ENCODE measurements at places on chromosomes 16 and 17.
A peak's percentile ranks its signal among the peaks of the same experiment; 100 is the strongest.

- DNase-seq, result no peak
Observed at GRCh38 chr17:40027614-40028012, 12.4 kb downstream of the CSF3 start.

DNA sequence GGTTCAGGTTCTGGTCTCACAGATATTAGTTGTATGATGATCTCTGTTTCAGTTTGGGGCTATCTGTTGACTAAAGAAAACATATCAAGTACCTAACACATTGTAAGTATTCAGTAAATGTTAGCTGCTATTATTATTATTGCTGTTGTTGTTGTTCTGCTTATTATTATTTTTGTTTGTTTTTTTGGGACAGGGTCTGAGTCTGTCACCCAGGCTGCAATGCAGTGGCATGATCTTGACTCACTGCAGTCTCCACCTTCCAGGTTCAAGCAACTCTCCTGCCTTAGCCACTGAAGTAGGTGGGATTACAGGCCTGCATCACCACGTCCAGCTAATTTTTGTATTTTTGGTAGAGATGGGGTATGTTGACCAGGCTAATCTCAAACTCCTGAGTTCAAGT is 44.5 kb downstream of the ARHGAP17 start:
- no peak for DNase-seq

DNA sequence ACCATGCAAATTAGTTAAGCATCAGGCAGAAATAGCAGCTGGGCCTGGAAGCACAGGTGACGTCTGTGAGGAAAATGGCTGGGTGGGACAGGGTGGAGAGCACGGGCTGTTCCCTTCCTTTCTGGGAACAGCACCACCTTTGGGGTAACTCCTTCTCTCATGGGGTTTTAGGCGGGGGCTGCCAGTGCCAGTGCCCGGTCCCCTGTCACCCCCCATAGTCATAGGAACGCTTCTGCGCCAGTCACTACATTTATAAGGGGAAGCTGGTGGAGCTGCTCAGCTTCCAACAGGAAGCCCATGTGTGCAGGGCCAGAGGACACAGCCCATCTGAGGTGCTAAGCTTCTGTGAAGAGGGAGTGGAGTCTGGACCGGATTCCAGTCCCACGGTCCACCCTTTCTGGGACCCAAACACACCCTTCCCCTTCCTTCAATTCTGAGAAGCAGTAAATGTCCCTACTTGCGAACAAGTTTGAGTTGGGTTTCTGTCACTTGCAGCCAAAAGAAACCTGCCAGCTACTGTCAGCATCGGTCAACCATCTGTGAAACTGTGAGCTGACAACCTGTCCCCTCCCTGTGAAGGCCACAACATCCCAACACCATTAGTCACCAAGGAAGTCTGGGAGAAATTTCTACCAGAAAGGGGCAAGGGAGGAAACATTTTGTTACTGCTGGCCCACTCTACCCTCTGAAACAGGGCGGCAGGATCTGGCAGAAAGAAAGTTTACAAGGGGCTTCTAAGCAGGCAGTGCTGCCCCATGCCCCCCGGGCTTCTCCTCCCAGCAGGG is 86.0 kb upstream of the AMZ2 start:
- no peak for DNase-seq

GRCh38 chr17:41666708-41667279 is 21.9 kb upstream of the EIF1 start:
- DNase-seq, result peak; percentile 75

DNA sequence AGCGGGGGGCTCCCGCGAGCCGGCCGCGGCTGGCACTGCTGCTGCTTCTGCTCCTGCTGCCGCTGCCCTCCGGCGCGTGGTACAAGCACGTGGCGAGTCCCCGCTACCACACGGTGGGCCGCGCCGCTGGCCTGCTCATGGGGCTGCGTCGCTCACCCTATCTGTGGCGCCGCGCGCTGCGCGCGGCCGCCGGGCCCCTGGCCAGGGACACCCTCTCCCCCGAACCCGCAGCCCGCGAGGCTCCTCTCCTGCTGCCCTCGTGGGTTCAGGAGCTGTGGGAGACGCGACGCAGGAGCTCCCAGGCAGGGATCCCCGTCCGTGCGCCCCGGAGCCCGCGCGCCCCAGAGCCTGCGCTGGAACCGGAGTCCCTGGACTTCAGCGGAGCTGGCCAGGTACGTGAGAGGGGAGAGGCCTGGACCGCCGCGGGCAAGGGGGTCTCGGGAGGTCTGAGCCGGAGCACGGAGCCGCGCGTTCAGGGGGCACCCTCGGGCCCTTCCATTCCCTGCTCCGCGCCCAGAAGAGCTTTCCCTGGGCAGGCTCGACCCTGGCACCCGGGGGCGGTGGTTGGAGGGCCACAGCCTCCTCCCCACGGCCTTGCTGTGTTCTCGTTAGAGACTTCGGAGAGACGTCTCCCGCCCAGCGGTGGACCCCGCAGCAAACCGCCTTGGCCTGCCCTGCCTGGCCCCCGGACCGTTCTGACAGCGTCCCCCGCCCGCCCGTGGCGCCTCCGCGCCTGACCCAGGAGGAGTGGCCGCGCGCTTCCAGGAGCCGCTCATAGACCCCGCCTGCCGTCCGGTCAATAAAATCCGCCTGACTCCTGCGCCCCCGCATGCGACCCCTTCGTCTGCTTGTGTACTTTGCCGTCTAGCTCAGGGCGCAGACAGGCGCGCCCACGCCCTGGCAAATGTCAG is 591 bp downstream of the NPW start:
- DNase-seq, result no peak

GRCh38 chr16:918741-919657 is 51.8 kb downstream of the LMF1 start:
- DNase-seq, result no peak

DNA sequence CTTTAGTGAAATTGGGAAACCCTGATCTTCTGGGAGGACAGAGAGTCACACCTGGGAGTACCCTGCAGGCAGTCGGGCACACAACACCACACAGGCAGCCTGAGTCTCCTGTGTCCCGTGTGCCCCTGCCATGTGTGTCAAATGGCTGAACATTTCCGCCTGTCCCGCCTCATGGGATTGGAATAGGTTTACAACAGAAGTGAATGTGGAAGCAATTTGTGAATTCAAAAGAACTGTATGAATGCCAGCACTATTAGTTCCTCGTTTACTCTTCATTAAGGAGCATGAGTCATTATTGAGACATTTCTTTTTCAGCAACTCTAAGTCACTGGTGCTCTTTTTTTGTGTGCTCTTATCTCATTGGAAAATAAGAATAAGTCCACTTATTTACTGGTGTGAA is 226.5 kb downstream of the PMP22 start:
- no peak for DNase-seq

- no peak for DNase-seq
Observed at GRCh38 chr16:70331588-70332358, 14.9 kb upstream of the DDX19A start.

GRCh38 chr17:16297367-16298139 is 55.7 kb downstream of the CENPV start:
- DNase-seq, result no peak

DNA sequence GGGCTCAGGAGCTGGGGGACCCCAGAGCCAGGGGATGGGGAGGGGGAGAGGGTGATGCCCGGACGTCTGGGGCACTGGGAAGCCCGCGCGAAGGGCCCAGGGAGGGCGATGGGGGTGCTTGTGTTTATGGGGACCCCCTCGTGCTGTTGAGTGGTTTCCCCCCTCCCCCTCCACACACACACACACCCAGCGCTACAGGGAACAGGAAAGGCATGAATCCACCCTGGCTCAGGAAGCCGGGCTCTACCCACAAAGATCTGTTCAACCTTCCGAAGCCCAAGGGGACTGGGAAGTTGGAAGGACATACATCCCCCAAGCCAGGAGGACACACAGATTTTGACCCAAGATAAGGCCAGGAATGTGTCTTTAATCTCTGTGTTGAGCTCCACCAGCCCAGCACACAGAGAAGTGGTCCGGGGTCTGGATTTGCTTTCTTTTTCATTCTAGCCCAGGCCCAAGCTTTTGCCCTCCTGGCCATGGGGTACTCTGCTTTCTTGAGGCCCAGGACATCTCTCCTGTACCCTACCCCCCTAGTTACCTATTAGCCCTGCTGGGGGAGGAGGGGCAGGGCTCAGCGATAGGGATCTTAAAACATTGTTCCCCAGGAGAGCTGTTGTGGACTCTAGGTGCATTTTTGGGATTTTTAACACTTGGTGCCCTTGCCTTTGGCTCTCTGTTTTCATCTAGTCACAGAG is 1.2 kb downstream of the UBALD2 start:
- DNase-seq, result no peak

DNA sequence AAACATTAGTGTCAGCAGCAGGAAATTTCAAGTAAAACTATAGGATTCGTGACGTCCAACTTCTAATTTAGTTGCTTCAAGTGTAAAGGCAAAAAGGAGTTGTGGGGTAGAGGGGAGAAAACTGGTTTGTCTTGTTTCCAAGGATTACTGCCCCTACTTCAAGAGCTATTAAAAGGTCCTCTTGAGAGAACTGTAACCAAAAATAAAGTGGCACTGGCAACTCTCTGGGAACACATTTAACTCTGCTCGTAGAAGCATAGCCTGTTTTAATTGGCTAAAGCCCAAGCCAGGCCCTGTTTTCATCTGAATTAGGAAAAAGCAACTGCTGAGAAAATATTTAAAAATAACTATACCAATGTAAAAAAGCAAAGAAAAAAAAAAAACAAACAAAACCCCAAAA is 51.8 kb upstream of the AKAP1 start:
- DNase-seq, result no peak

DNA sequence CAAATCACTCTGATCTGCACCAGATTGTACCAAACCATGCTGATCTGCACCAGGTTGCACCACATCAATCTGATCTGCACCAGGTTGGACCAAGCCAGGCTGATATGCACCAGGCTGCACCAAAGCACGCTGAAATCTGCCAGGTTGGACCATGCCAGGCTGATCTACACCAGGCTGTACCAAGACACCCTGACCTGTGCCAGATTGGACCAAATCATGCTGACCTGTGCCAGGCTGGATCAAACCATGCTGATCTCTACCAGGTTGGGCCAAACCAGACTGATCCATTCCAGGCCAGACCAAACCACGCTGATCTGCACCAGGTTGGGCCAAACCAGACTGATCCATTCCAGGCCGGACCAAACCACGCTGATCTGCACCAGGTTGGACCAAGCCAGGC is 15.5 kb downstream of the QRICH2 start:
- DNase-seq, result no peak

DNA sequence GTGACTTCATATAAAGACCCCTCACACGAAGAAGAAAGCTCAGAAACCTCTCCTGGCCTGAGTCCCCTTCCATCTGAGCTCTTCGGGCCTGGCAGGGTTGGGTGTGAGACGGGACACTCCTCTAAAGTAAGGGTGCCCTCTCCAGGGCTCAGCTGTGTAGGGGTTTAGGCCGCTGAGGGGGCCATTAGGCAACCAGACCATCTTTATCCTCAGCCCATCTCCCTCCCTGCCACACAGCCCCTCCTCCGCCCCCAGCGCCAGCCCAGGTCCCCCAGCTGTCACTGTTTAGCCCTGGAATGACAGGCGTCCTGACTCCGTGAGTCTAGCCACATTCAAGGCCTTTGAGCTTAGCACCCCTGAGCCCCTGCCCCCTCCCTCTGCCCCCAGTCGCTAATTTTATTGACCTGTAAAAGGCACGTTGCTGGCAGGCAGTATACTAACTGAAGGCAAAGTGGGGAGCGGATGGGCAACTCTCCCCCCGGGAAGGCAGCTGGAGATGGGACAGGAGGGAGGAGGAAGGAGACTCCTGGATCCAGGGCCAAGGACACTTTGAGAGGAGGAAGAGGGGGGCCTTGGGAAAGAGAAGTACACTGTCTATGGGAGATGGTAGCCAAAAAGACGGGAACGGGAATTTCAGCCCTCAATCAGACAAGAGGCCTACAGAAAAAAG is 592 bp upstream of the ZNF385C start:
- no peak for DNase-seq

GRCh38 chr16:66588981-66589713 is 9.9 kb downstream of the CMTM2 start:
- DNase-seq, result peak; percentile 53

DNA sequence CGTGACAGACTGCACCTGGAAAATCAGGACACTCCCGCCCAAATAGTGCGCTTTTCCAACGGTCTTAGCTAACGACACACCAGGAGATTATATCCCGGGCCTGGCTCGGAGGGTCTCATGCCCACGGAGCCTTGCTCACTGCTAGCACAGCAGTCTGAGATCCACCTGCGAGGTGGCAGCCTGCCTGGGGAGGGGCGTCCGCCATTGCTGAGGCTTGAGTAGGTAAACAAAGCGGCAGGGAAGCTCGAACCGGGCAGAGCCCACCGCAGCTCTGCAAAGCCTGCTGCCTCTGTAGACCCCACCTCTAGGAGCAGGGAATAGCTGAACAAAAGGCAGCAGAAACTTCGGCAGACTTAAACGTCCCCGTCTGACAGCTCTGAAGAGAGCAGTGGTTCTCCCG is 5.1 kb downstream of the GALNS start:
- no peak for DNase-seq

DNA sequence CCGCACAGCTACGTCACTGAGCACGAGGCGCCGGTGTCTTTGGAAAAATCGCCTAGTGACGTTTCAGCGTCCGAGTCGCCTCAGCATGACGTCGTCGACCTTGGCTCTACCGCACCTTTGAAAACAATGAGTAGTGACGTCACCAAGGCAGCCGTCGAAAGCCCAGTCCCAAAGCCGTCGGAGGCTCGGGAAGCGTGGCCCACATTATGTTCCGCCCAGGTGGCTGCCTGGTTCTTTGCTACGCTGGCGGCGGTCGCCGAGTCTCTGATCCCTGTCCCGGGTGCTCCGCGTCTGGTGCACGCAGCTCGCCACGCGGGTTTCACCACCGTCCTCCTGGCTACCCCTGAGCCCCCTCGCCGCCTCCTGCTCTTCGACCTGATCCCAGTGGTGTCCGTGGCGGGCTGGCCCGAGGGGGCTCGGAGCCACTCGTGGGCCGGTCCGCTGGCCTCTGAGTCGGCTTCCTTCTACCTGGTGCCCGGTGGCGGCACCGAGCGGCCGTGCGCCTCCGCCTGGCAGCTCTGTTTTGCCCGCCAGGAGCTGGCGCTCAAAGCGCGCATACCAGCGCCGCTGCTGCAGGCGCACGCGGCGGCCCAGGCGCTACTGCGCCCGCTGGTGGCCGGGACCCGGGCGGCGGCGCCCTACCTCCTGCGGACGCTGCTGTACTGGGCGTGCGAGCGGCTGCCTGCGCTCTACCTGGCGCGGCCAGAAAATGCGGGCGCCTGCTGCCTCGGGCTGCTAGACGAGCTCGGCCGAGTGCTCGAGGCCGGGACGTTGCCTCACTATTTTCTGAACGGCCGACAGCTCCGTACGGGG is 1.5 kb downstream of the TMEM102 start:
- peak; percentile 58 for DNase-seq

DNA sequence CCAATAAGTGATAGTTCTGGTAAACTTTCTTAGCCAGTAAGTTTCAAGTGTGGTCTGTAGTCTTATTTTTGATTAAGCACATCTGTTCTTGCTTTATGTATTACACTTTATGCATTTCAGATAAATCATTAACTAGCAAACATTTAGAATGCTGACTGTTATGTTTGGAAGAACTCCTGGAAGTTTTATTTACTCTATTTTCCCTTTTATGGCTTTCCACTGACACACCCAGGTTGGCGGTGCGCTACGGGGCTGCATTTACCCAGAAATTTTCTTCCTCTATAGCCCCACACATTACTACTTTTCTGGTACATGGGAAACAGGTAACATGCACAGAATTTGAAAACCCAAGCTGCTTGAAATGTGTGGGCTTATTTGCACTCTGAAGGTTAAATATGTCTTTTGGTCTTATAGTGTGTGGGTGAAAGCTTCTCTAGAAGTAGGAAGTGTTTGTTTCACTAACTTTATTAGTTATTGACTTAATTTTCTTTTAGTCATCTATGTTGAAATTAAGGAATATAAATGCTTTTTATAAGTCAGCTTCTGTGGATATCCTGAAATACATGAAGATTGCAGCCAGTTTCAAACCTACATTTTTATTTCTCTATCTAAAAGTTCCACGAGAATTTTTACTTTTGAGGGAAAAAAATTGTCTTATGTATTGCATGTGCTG is 203.7 kb downstream of the PHKB start:
- no peak for DNase-seq
